A549 treated with AZD2906 at 1 μM for 4 hours (cell line): ENCODE measurements at places on chromosomes 6 and 20. TPM values are rescaled to one million over a fixed set of nuclear protein-coding genes. Genes with fewer than 3 reads are reported as not detected.

The ZFP64 gene
- total RNA-seq: 18.9 to 20.0 TPM (median 19.6 TPM) in 5 replicates

The SLC22A2 gene
- total RNA-seq: not detected in 5 replicates

The STMND1 gene
- total RNA-seq: not detected in 5 replicates

The GLP1R gene
- not detected in 5 replicates for total RNA-seq

The TP53TG5 gene
- total RNA-seq: not detected in 5 replicates

The FBXO30 gene
- 3.9 to 5.4 TPM (median 4.6 TPM) in 5 replicates for total RNA-seq

The COL9A3 gene
- 0.32 to 0.69 TPM (median 0.63 TPM) in 5 replicates for total RNA-seq

The SLC32A1 gene
- not detected in 5 replicates for total RNA-seq
